ENCODE measurements at places on chromosomes 16 and 17. TPM values are rescaled to one million over a fixed set of nuclear protein-coding genes. Genes with fewer than 3 reads are reported as not detected.

NIP7 gene
- 25.6 TPM for total RNA-seq

SCN4A gene
- 0.17 TPM for total RNA-seq

TANC2 gene
- 50.9 TPM for total RNA-seq

GJC1 gene
- total RNA-seq, result 13.9 TPM

PRSS33 gene
- not detected for total RNA-seq

DNA sequence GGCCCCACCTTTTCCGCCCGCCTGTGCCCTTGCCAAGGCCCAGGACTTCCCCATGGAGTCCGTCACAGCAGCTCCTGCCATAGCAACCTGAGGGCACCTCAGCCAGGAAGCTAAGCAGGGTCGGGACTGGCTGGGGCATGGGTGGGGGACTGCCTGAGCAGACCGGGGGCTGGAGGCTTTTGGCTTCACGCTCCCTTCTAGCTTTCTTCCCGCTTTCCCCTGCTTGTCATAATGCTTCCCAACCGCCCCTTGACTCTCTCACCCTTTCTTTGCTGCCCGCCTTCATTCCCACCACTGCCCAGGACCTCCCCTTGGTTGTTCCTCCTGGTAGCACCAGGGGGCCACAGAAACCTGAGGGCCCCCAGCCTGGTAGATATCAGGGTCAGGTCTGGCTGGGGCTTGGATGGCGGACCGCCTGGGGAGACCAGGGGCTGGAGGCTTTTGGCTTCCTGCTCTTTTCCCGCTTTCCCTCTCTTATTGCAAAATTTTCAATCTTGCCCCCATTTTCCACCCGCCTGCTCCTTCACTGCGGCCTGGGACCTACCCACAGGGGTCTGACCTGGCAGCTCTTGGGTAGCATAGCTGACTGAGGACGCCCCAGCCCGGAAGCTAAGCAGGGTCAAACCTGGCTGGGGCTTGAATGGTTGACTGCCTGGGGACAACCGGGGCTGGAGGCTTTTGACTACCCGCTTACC, 2287.7 kb downstream of the TP53TG3F start:
- no peak for DNase-seq

GRCh38 chr16:7344830-7345780, 12.5 kb downstream of the RBFOX1 start:
- DNase-seq, result no peak

DNA sequence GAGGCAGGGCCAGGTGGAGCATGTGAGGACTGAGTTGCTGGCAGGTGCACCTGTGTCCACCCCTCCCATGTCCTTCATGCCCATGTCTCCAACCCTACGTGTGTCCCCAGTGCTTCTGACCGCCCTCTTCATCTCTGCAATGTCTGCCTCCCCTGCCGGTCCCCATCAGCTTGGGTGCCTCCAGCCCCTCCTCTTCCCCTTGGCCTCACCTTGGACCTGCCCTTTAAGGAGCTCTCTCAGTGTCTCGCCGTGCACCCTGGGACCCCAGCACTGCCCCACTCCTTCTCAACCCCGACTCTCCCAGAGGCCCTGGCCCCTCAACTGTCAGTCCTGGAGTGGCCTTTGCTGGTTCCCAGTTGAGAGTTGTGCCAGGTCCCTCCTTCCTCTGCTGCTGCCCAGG, 15.0 kb downstream of the RIPOR1 start:
- DNase-seq, result no peak

GRCh38 chr16:67265834-67266233, 13.5 kb upstream of the PLEKHG4 start:
- no peak for DNase-seq

- DNase-seq, result no peak
Observed at GRCh38 chr17:16378636-16379282, 2.1 kb upstream of the UBB start.

GRCh38 chr16:87327798-87328495, 10.8 kb upstream of the C16orf95 start:
- DNase-seq, result no peak

DNA sequence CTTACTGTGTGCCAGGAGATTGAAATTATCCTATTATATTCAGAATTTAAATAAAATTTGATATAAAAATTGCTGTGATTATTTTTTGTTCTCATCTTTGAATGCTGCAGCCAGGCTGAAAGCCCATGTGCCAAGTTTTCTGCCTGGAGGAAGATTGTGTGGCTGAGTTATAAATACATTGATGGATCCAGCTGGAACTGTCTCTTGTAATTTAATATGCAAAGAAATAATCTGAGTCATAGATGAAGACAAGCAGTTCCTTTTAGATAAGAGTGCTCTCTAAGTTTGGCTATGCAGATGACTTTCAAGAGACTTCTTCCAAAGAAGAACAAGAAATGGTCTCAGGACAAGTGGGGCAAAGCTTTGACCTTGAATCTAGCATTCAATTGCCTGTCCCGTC, 871.0 kb downstream of the CDH11 start:
- no peak for DNase-seq

DNA sequence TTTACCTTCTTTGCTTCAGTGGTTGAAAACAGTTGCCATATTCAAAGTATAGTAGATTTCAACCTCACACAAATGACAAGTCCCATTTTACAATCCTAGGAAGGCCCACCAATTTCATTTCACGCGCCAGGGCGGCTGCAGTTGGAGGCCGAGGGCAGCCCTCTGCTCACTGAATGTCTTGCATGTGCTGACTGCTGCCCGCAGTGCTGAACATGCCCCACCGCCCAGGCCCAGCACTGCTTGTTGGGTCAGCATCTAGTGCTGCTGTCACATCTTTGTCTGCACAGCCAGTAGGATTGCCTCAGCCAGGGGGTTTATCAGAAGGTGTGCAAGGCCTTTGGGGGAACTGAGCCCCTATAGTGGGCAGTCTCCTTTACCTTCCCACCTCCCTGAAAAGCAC, 11.5 kb downstream of the SMCR8 start:
- no peak for DNase-seq

DNA sequence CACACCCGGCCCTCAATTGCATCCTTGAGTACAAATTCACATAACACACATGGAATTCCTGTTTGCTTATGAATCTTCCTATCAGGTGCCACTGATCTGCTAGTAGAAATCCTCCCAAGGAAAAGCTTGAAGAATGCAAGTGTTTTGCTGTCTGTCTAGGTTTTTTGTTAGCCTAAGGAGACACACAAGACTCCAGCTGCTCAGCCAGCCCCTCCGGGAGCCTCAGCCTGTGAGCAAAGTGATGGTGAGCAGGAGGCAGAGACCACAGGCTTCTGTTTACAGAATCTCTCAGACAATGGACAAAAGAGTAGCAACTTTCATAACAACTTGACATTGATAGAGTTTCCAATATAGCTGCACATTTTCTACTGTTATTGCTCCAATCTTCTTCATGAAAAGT, 18.4 kb upstream of the PRKCA start:
- no peak for DNase-seq

DNA sequence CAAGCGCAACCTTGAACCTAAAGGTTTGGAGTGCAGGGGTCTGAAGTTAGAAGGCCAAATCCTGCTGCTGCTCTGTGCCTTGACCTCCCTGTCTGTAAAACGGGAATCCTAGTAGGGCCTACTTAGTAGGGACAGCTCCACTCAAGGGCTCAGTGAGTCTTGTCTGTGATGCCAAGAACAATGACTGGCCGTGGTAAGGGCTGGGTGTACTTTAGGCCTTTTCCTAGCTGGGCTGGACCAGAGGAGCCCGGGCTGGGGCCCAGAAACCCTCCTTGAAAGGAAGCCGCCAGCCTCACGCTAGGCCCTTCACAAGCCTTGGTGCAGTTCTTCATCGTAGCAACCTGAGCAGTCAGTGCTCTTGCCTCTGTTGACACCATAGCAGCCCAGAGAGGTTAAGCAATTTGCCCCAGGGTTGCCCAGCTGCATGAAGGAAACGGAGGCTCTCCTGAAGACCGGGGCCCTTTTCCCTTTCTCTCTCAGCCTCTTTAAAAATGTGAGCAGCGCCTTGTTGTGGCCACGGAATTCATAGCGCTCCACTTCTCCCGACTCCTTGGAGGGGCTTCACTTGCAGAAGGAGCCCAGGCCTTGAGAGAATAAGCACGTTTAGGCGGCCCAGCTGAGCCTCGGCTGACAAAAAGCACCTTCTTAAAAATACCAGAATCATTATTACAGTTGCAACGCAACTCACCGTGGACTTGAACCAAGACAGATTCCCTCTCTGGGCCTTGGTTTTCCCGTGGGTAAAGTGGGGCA, 4.4 kb downstream of the NECAB2 start:
- no peak for DNase-seq

- no peak for DNase-seq
Observed at GRCh38 chr17:65678546-65678945, 117.1 kb upstream of the AXIN2 start.

- no peak for DNase-seq
Observed at GRCh38 chr16:56909527-56909979, 22.4 kb upstream of the HERPUD1 start.

- no peak for DNase-seq
Observed at GRCh38 chr17:60422162-60422665, at the start of gene CHCT1. CHCT1 (plus strand) TSS chr17:60422489; CDS start chr17:60422593, 104 bp downstream.

GRCh38 chr17:17779015-17779611, 57.7 kb downstream of the SREBF1 start:
- DNase-seq, result no peak

DNA sequence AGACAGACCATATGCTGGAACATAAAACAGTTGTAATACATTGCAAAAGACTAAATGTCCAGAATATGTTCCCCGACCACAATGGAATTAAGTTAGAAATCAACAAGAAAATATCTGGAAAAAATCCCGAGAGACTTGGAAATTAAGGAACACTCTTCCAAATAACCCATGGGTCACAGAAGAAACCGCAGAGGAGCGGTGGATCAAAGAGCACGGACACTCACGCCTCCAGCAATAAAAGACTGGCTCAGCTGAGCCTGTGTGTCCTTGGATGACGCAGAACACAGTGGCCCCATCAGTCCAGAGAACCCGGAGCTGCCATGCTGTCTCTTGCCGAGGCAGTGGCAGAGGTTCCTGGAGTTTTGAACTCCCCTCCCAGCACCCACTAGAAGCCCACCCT, 30.9 kb upstream of the FOXF1 start:
- no peak for DNase-seq
